ENCODE measurements at places on chromosomes 5 and 9. TPM values are rescaled to one million over a fixed set of nuclear protein-coding genes. Genes with fewer than 3 reads are reported as not detected.

CDH6 gene
- 0.19 TPM for total RNA-seq

GLT6D1 gene
- not detected for total RNA-seq

CD72 gene
- total RNA-seq, result 0.08 TPM

PAPPA gene
- total RNA-seq, result 34.1 TPM

EPB41L4B gene
- 9.5 TPM for total RNA-seq

DOCK8 gene
- total RNA-seq, result 0.32 TPM

PTPN3 gene
- total RNA-seq, result 16.1 TPM

MZB1 gene
- not detected for total RNA-seq

INSL6 gene
- total RNA-seq, result not detected

MROH2B gene
- total RNA-seq, result not detected
